MM.1S (cell line): ENCODE measurements at places on chromosomes 7 and 10.

DNA sequence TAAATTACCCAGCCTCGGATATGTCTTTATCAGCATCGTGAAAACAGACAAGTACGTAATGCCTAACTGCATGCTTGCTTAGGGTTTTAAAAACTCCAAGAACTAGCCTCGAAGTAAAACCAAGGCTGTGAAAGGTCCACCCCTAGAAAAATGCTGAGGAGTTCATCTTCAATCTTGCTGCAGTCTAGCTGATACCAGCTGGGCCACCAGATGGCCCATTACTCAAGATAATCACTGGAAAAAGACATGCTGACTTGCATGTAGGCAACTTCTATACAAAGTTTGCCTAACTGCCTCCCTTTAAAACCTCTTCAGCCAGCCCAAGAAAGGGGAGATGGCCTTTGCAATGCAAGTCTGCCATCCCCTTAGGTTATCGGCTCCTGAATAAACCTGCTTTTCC lies 614.1 kb downstream of the GALNT17 start:
- DNase-seq: peak; percentile 35

DNA sequence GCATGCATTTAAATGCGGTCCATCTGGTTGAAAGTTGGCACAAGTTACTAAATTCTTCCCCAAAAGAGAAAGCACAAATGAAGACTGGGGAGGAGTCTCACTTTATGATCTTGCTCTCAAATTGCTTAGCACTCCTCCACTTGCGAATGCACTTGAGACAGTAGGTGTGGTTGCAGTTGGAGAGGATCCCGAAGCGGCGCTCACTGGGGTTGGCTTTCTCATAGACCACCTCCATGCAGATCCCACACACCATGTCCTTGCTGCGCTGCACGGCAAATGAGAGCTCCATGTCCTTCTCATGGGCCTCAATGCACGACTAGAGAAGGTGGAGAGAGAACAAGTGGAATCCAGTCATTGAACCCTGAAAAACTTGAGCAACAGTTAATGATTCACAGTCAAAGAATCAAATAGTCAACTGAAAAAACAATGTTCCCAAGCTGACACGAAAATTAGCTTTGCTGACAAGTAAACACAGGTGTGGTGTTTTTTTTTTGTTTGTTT lies 22.7 kb downstream of the MKRN1 start:
- DNase-seq: no peak

GRCh38 chr10:93652857-93653256 lies 40.5 kb downstream of the PDE6C start:
- DNase-seq: no peak

DNA sequence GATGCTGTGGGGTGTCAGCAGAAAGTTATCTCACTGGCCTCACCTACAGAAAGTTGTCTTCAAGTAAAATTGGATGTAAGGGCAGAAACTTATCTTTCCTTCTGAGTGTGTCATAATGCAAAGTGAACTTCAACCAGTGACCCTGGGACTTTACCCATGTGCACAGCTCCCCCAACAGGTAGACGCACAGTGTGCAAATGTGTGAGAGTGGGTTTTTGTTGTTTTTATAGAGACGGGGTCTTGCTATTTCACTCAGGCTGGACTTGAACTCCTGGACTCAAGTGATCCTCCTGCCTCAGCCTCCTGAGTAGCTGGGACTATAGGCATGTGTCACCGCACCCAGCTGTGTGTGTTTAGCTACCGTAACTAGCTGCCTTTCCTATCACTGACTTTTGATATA lies 6.4 kb upstream of the KAZALD1 start:
- no peak for DNase-seq
